ENCODE measurements at places on chromosomes 2 and 18.

- DNase-seq: no peak
Observed at GRCh38 chr18:29616867-29617266, 1425.7 kb downstream of the DSC3 start.

DNA sequence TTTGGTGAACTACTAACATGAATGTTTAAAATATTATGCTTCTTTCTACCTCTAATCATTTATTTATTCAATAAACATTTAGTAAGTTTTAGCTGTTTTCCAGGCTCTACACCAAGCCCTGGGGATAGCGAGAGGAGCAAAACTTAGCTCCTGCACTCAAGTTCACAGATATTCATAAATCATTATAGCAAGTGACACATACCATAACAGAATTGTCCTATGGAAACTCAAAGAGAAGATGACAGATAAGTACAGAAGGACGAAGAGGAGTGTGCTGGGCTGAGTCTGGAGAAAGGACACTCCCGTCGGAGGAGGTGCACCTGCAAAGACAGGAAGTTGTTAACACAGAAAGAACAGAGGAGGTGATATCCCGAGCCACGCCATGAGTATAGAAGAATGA, 13.9 kb upstream of the VIT start:
- no peak for DNase-seq

GRCh38 chr2:221726894-221727513, 154.9 kb upstream of the EPHA4 start:
- DNase-seq: no peak

- DNase-seq: peak; percentile 22
Observed at GRCh38 chr2:71466301-71467179, 13.2 kb downstream of the DYSF start.

DNA sequence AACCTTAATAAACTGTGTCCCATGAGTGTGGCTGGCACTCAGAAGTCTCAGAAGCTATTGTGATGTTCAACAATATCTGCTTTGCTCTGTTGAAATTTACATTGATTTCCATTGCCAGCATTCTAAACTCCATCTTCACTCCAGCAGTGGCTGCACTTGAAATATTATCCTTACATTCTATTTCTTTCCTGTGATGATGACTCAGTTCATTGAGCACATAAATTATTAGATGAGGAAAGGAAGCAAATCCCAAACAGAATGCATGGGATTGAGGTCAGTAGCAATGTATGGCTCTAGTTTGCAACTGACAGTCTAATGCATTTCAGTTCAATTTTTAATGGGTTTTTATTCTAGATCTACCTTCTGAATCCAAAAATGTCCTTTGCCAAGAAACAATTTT, 92.4 kb upstream of the TTN start:
- no peak for DNase-seq

DNA sequence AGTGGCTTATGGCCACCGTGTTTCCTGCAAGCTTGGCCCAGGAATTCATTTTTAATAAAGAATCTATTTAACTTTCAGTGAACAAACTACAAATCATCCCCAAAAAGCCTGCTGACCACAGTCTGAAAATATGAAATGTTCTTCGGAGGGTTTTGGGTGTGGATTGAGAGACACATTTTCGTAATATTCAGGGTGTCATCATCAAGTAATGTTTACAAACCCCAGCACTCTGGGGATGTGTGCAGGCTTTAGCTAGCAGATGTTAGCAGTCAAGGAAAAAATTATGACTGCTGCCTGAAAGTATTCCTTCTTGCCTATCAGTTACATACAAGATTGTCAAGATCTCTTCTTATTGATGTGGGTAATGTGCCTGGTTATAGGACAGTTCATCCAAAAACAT, 143.9 kb upstream of the FN1 start:
- no peak for DNase-seq

GRCh38 chr2:37711831-37712230, 40.4 kb upstream of the CDC42EP3 start:
- DNase-seq: no peak

DNA sequence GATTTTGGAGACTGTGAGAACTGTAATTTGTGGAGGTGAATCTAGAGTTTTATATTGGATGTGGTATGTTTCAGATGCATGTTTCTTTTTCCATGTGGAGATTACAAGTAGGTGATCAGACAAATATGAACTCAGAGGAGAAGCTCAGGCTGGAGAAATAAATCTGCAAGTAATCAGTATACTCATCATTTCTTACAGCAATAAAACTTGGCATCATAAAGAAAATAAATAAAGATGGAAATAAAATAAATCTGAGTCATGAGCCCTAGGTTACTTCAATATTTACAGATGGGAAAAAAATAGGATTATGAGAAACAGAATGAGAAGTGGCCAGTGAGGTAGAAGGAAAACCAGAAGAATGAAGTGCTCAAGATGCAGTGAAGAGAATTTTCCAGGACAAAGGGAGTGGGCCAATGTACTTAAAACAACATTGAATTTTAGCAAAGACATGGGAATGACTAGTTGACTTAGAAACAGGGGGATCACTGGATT, 453.8 kb downstream of the DSC3 start:
- DNase-seq: no peak

- DNase-seq: peak; percentile 74
Observed at GRCh38 chr18:62324917-62325805, at the start of gene TNFRSF11A. Gene TNFRSF11A, plus strand, starts transcription at chr18:62325310. Its CDS starts 43 bp downstream, at chr18:62325353.

GRCh38 chr2:240060977-240061591, 7.8 kb upstream of the OR6B3 start:
- peak; percentile 54 for DNase-seq

DNA sequence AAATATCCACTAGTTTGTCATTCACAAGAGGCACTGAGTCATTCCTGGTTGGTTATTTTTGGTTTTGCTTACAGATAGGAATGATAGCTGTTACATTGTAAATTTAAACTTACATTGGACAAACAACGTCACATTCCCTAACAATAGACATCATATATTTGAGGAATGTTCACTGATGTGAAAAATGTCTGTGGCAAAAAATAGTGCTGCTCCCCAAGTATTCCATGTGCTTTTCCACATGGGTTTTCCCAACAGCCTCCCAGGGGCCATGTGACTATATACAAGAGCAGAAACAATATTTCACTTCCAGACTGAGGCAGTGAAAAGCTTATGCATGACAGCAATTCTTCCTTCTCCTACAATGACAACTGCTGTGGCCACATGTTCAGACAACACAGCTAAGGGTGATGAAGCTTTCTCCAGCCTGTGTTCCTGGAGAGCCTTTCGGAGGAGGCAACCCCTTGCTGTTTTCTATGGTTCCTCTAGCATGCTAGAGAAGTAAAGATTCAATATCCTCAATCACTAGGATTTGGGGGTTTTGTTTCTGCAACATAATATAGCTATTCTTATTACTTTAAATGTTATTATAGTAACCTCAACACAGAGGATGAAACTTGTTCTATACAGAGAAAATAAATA, 202.7 kb downstream of the PTH2R start:
- DNase-seq: no peak

DNA sequence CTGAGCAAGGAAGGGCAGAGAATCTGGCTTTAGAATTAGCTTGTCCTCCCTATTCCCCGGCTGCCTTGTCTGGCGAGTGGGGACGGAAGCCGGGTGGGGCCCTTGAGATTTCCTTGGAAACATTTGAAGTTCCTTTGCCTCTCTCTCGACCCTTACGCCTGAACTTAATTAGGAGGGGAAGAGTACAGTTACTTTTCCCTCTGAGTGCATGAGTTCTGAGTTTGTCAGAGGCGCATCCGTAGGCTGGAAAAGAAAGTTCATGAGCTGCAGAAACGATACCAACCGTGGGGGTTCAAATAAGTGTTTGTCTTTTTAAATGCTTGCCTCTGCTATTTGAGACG, 468 bp downstream of the PIKFYVE start:
- no peak for DNase-seq

DNA sequence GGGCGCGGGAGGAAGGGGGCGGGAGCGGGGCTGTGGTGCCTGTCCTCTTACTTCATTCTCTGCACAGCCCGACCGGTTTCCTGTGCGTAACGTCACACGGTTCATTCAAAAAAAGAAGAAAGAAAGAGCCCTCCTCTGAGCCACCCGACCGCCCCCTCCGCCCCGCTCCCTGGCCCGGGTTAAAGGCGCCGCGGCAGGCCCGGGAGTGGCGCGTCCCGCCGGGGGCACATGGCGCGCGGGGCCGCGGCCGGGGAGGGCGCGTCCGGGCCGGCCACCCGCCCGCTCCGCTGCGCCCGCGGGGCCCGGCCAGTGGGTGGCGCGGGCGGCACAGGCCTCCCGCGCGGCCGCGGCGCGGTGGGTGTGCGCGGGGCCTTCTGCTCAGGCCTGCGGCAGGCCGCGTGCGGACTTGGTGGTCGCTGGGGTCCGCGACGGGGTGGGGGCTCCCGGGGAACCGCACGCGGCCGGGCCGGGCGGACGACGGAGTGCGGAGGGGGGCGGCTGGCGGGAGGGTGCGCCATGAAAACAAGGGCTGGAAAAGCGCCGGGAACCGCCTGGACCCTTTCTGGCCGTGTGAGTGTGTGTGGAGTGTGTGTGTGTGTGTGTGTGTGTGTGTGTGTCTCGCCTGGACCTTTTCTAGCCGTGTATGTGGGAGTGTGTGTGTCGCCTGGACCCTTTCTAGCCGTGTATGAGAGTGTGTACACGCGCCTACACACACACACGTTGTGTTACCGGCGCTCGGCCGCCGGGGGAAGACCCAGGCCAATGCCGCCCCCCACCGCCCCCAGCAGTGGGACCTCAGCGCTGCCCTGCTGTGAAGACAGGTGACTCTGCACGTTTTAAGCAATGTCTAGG, 780 bp upstream of the BCL2 start:
- DNase-seq: peak; percentile 83

DNA sequence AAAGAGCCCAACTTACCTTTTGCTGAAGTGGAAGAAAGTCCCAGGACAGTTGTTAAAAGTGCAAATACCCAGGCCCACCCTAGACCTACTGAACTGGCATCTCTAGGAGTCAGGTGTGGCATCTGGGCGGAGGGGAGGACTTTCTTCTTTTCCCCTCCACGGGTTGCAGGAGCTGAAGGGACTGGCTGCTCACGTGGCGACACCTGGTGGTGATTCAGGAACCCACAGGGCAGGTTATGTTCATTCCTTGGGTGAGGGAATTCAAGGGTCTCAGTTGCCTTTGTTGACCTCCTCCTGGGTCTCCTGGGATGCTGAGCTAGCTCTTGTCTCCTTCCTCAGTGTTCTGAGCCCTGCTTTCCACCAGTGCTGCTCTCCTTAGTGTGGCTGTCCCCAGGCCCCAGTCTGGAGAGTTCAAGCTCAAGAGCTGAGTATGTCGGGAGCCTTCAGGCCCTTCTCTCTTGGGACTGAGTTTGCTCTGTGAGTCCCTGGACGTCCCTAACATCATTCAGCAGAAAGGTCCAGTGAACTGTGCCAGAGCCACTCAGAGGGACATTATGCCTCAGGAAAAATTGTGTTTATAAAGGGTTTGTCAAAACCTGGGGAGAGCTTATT, 56.9 kb downstream of the DYSF start:
- DNase-seq: peak; percentile 80

GRCh38 chr2:133814890-133815289, 246.6 kb upstream of the NCKAP5 start:
- no peak for DNase-seq

DNA sequence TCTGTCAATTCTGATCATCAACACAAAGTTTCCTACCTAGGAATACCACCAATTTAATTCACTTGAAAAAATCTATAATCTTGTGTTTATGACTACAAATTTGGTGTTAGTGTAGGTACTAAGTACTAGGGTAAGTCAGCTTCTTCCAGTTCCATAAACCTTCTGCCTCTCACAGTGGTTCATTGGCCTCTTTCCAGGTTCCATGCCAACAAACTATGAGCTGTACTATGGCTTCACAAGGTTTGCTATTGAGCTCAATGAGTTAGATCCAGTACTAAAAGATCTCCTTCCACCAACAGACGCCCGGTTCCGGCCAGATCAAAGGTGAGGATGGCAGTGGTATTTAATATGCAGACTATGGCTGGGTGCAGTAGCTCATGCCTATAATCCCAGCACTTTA, 58.8 kb downstream of the PRKRA start:
- DNase-seq: no peak

GRCh38 chr2:208984376-208985090, 439.3 kb upstream of the MAP2 start:
- DNase-seq: no peak

DNA sequence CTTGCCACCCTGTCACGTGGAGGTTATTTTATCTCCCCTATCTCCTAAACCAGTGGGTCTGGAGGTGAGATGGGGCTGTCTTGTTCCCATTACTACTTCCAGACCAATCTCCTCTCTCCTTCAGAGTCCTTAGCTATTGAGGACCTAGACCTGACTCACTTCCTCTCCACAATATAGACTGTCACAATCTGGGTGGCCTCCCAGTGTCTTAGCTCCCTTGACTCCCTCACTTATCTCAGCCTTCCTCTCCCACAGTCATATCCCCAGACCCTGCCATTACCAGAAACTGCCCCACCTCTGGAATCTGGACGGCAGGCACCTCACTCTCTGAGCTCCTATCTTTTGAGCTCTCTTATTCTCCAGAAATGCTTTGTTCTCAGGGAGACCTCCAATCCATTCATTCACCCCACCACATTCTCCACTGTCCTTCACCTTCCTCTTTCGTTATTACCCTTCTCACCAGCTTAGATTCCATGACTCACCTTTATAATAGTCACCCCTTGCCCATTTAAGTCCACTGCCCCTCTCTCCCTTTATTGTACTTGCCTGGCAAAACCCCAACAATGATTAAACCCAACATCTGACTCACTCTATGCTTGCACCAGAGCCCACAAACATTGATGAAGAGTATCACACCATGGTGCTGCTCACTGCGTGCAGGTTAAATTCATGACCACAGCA, 23.3 kb upstream of the SIX3 start:
- DNase-seq: no peak

DNA sequence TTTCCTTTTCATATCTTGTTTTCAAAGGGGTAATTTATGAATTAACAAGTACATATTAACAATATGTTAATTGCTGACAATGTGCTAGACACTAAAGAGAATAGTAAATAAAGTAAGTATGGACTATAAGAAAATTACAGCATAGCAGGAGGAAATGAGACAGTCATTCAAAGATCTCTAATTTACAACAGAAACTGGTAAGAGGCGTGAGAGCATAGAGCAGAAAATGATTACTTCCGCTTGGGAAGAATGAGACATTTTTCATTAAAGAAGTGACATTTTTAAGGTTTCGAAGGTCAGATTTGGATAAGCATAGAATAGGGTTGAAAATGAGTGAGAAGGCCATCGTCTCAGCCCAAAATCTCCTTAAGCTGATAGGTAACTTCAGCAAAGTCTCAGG, 184.4 kb upstream of the SESTD1 start:
- DNase-seq: no peak

GRCh38 chr2:85326406-85327159, 1.2 kb downstream of the TGOLN2 start:
- peak; percentile 41 for DNase-seq

- DNase-seq: no peak
Observed at GRCh38 chr2:26251893-26252292, 7.2 kb downstream of the HADHB start.

GRCh38 chr2:38583994-38584393, 18.7 kb downstream of the HNRNPLL start:
- DNase-seq: no peak

DNA sequence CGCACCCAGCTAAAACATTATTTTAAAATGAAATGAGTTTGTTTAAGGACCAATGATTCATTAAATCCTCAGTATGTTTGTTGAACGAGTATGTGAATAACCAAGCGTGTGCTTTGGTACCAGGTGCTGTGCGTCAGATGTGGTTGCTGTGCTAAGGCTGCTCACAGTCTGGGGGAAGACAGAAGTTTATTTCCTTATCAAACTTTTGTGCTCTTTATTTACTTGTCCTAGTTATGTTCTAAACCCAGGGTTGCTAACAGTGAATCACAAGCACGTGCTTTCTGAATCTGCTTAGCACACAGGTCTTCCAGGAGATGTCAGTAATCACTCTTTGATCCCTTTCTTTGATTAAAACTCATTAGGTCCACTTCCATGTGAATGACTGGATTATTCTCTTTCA, 37.0 kb downstream of the RAPGEF4 start:
- no peak for DNase-seq

Measured in stimulated activated CD4-positive, alpha-beta T cell treated with anti-CD3 and anti-CD28 coated beads, Interleukin-2, amount 100 ng/mL, for 24 hours (primary cell).